ENCODE measurements at places on chromosomes 6 and 20. TPM values are rescaled to one million over a fixed set of nuclear protein-coding genes. Genes with fewer than 3 reads are reported as not detected.

DNA sequence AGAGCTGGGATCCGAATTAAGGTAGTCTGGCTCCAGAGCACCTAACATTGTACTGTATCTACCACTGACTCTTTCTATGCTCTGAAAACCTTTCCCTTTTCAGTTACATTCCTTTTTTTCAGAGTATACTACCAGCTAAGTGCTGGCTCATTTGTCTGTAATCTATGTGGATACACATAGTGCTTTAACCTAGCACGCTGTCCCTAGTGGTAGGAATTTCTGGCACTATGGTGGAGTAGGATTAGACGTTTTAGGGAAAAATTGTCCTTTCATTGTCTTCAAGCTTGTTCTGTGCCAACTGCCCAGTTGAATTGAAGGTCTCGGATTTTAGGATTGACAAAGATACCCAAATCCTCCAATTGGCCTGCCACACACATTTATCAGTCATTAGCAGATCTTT is 259.1 kb upstream of the FERMT1 start:
- H3K36me3 ChIP-seq: no peaks in the 10 kb centered on the region
- no peak for DNase-seq
- no peaks in the 10 kb centered on the region for H3K4me1 ChIP-seq
- H3K27me3 ChIP-seq: no peaks in the 10 kb centered on the region
- no peak overlapping the region for H3K4me3 ChIP-seq

GRCh38 chr6:155041741-155042279 is 46.7 kb downstream of the TIAM2 start:
- H3K27me3 ChIP-seq: no peaks in the 10 kb centered on the region
- H3K4me1 ChIP-seq: peaks cover 17% of the 10 kb centered on the region
- no peak overlapping the region for H3K4me3 ChIP-seq
- no peak for DNase-seq

GRCh38 chr6:155085582-155086257 is 90.6 kb downstream of the TIAM2 start:
- H3K27me3 ChIP-seq: no peaks in the 10 kb centered on the region
- peaks cover 3% of the 10 kb centered on the region for H3K4me1 ChIP-seq
- no peak overlapping the region for H3K27ac ChIP-seq
- no peaks in the 10 kb centered on the region for H3K36me3 ChIP-seq

DNA sequence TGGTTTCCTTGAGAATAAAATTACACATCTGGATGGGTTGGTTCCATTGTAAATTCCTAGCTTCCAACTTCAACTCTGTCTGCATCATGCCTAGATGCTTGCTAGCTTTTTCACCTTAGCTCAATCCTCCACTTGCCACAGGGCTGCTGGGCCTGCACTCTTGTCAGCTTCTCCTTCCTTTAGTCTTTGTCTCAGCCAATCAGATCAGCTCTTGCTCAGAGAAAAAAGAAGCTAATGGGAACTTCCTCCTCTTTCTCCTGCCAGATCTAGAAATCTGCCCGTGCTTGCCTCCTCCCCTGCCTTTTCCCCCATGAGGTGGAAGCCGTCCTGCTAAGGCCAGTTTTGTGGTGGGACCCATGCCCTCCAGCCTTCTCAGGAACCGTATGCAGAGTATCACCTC is 18.5 kb downstream of the RAE1 start:
- DNase-seq: no peak
- H3K27me3 ChIP-seq: no peaks in the 10 kb centered on the region
- no peak overlapping the region for H3K4me3 ChIP-seq
- H3K27ac ChIP-seq: no peak overlapping the region

DNA sequence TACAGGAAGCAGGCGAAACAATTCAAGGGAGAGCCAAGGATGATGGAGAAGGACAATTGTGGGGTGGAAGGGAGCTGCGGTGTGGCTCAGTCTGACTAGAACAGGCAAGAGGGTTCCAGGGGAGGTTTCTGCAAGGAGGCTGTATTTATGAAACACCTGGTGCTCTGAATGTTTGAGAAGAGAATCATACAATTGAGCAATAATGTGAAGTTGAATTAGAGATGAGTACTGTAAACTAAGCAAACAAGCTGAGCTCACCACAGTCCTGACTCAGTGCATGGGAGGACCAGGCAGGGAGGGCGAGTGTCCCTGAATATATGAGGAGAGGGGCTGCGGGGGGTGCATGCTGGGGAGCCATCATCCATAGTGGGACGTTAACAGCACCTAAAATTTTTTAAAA is 279.7 kb downstream of the KIF16B start:
- H3K27me3 ChIP-seq: no peaks in the 10 kb centered on the region
- no peak overlapping the region for H3K27ac ChIP-seq
- no peak overlapping the region for H3K4me3 ChIP-seq

DNA sequence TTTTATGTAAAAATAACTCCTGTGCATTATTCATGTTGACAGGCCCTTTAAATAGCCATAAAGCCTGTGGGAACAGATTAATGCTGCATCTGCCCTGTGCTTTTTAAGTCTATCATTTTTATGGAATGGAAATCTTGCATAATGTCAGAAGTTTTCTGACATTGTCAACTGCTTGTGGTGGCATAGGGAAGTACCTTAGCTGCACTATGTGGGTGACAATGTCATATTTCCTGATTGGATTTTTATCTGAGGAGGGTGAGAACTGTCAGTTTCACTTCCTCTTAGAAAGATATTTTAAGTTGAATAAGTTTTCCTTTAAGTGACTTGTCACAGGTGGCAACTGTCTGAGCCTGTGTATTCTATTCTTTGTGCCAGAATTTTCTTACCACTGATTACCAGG is 267.9 kb downstream of the PLCB1 start:
- DNase-seq: no peak
- H3K4me1 ChIP-seq: peaks cover 9% of the 10 kb centered on the region
- no peaks in the 10 kb centered on the region for H3K27me3 ChIP-seq
- H3K36me3 ChIP-seq: no peaks in the 10 kb centered on the region
- no peak overlapping the region for H3K27ac ChIP-seq

DNA sequence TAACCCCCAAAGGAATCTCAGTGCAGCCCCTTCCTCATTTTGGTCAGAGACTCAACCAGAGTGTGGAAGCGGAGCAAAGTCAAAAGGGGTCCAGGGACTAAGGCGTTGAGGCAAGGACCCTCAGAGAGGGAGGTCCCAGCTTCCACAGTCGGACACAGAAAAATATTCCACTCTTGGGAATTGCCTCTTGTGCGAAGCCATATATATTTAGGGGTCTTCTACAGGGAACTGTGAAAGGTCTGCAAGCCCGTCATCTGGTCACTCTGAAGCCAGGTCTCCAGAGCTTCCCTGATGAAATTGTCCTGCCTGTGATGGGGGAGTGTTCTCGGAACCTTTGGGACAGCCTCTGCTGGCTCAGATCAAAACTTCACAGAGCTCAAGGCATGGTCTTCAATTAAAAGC is 160.8 kb downstream of the TBXT start:
- H3K36me3 ChIP-seq: no peaks in the 10 kb centered on the region

- H3K4me1 ChIP-seq: peaks cover 2% of the 10 kb centered on the region
- no peaks in the 10 kb centered on the region for H3K27me3 ChIP-seq
- no peak overlapping the region for H3K4me3 ChIP-seq
These were observed 58.7 kb upstream of the TGM3 start for GRCh38 chr20:2237059-2237458.

DNA sequence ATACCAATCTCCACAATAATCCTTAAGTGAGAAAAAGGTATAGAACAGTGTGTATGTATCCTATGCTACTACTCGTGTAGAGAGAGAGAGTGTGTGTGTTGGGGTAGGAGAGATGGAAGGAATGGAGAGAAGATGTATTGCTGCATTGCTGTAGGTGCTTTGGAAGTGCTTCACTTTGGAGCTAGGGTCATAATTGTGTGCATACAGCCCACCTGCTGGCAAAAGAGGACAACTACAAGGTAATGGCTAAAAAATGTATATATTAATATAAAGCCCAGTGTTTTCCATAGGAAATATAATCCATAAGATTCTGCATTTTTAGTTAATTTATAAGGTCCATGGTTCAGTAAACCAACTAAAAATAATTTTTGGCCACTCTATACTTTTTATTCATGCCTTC is 36.1 kb downstream of the SERAC1 start:
- no peak overlapping the region for H3K4me3 ChIP-seq
- H3K4me1 ChIP-seq: no peaks in the 10 kb centered on the region
- H3K27ac ChIP-seq: no peak overlapping the region
- DNase-seq: no peak
- H3K36me3 ChIP-seq: peaks cover 5% of the 10 kb centered on the region

The CLIC5 gene
- not detected for total RNA-seq

DNA sequence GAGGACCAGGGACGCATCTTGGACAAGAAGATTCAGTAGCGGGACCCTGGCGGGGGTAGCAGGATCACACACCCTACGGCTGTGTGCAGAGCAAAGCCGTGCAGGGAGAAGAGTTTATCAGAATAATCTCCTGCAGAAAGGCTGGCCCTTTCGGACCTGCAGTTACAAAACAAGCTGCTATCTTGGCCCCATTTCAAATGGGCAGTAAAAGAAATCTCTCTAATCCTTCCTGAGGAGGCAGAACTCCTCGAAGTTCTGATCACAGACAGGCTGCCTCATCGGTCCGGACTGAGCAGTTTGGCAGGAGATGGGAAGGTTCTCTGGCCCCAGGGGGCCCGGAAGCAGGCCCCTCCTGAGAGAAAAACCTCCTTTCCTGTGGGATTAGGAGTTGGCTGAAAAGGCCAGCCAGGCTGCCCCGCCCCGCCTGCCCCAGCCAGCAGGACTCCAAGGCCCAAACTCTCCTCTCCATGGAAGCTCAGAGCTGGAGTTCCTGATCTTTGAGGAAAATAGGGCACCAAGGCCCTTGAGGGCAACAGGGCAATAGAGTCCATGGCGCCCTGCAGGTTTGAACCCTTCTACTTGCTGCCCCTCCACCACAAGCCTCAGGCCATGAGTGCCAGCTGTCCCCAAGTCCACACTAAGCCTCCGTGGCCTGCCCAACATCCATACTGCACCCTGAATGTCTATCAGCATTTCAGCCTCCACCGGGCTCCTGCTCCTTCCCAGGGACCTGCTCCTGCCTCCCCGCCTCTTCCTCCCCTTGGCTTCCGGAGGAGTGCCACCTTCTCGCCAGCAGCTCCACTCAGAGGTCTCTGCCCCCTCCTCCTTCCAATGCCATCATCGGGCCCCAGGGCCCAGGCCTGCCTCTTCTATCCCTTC is 141.3 kb downstream of the PREX1 start:
- no peaks in the 10 kb centered on the region for H3K27me3 ChIP-seq
- peaks cover 8% of the 10 kb centered on the region for H3K36me3 ChIP-seq
- H3K4me3 ChIP-seq: no peak overlapping the region
- no peak for DNase-seq
- H3K27ac ChIP-seq: peak overlapping the region; percentile 19

GRCh38 chr6:53894091-53894490 is 99.3 kb downstream of the LRRC1 start:
- H3K27ac ChIP-seq: no peak overlapping the region
- H3K36me3 ChIP-seq: peaks cover 7% of the 10 kb centered on the region
- no peak for DNase-seq

GRCh38 chr6:122740936-122741335 is 38.6 kb upstream of the FABP7 start:
- H3K36me3 ChIP-seq: no peaks in the 10 kb centered on the region
- peaks cover 6% of the 10 kb centered on the region for H3K27me3 ChIP-seq
- H3K27ac ChIP-seq: no peak overlapping the region

DNA sequence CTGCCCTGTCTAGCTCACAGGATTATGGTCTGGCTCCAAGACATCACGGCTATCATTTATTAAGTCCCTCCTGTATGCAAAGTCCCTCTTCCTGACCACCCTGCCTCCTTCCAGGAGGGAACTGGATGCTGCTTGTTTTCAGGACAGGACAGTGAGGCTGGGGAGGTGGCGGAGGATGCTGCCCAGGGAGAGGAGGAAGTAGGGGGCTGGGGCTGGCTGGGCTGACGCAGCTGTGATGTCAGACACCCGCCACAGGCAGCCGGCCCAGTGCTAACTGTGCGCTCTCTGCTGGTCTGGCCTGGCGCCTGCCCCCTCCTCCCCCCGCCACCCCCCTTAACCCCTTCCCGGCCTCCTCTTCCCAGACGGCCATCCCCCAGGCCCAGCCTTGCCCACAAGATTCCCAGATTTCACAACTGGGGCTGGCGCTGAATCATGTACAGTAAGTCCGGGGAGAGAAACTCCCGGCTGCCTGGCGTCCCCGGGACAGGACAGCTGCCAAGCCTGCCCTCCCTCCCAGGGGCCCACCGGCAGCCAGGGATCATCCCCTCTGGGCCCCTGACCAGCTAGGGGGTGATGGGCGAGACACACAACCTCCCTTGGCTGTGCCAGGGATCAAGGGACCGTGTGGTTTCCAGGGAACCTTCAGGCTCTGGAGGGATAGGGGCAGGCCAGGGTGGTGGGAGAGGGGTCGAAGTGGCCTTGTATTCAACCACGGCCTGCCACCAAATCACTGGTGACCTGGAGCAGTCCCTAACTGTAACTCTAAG is 118.1 kb downstream of the CEBPB start:
- H3K4me3 ChIP-seq: no peak overlapping the region
- peaks cover 72% of the 10 kb centered on the region for H3K4me1 ChIP-seq
- peak; percentile 90 for DNase-seq
- H3K27ac ChIP-seq: peak overlapping the region; percentile 95
